ENCODE measurements at places on chromosomes 7 and 10.

DNA sequence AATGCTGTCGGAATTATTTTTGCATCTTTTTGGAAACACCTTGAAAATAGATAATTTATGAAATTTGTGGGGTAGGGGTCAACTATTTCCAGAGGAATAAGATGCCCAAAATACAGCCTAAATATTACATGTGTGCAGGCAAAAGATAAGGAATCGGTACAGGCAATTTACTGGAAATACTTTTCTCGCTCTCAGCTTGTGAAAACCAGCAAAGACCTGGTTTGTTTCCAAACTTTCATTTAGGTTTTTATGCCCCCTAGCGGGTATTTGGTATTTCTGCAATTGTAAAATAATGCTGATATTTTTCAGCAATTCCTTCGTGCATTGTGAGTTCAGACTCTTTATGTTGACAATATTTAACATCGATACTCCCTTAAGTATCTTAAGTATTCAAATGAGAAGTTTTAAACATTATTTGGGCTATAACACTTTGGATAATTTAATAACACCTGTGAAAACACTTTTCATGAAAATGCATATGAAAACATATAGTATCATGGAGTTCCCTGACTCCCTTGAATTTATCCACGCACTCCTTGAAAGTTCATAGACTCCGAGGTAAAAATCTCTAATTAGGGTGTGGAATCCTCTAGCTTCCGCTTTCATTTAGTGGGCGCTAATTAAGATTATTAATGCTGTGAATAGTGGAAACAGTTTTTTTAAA lies 132.4 kb downstream of the TSPAN12 start:
- no peak for DNase-seq

- no peak for DNase-seq
Measured at GRCh38 chr10:32161586-32161985, 105.4 kb upstream of the KIF5B start.

GRCh38 chr7:36128448-36129047 lies 24.5 kb upstream of the EEPD1 start:
- DNase-seq, result no peak

- DNase-seq, result no peak
Measured at GRCh38 chr7:139730746-139731612, 46.8 kb downstream of the HIPK2 start.

DNA sequence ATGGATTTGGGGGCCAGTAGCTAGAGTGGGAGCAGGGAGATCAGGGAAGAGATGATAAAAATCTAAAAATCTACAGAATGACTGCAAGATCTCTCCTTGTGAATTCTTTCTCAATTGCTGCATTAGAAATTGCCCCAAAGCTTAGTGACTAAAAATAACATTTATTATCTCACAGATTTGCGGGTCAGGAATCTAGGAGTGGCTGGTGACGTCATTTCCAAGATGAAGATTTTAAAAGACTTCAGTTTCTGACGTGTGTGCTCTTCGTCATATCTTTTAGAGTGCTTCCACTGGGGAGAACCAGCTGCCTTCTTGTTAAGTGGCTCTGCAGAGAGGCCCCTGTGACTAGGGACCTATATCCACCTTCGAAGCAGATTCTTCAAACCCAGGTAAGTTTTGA lies 112.6 kb downstream of the DGKI start:
- no peak for DNase-seq

Data from stimulated activated CD4-positive, alpha-beta T cell treated with anti-CD3 and anti-CD28 coated beads, Interleukin-2, amount 100 ng/mL, for 4 hours (primary cell).